ENCODE measurements at places on chromosomes 7 and 10.

DNA sequence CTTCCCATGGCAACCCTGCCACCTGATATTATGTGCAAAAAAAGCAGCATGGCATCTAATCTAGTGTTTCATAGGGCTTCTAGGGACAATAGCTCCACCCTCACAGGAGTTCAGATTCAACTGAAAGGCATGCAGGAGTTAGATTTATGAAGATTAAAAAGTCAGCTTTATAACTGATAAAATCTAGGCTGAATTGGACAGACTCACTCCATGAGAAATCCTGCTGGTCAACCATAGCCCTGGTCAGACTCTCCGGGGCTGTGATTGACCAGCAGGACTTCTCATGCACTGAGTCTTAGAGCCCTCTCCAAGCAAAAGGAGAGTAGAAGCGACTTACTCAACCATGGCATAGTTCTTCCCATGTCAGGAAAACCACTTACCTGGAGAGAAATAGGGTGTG lies 345.4 kb downstream of the NEBL start:
- DNase-seq = no peak

GRCh38 chr7:102125127-102125596 lies 161.5 kb upstream of the SH2B2 start:
- DNase-seq = peak; percentile 62

DNA sequence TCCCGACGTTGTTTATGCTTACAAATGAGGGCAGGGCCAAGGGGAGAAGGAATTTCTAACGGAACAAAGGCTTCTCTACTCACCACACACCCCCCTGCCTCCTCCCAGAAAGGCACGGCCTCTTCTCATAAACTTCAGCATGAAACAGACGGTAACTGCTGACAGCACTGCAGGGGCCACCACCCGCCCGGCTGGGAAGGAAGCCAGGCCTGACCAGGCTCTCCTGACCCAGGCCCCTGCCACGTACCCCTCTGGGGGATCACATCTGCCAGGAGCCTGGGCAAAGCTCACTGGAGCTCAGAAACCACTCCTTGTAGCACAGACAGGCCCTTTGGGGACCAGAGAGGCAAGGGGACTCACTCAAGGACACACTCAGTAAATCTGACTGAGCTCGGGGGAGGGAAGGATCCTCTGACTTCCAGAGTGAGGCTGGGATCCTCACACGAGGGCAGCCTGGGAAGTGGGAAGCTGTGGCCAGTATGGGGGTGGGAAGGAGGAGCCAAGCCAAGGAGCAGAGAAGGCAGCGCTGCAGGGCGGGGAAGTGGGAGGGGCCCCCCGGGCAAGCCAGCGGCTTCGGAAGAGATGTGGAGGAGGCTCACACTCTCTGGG lies 46.1 kb downstream of the ZCCHC24 start:
- DNase-seq = peak; percentile 79

- DNase-seq = peak; percentile 68
Observed at GRCh38 chr10:48289501-48290238, 15.2 kb upstream of the FRMPD2 start.

GRCh38 chr7:130907439-130907838 lies 173.4 kb upstream of the KLF14 start:
- no peak for DNase-seq

GRCh38 chr10:127882391-127882790 lies 10.3 kb downstream of the CLRN3 start:
- no peak for DNase-seq

DNA sequence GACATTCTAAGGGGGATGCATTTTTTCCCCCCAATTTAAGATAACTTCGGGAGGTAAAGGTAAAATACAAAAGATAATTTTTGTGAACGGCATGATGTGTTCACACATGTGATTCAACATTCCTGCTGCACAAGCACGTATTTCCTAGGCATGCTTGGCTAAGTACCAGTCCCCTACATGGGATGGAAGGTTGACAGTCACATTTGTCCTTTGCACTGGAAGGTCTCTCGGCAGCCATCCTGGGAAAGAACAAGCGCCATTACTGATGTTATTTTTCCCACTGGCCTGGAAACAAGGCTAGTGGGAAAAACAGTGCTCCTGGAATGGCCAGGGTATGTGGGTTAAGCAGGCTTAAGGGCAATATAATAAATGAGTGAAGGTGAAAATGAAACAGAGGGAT lies 276.2 kb upstream of the AOAH start:
- no peak for DNase-seq

GRCh38 chr7:123979876-123980275 lies 53.0 kb downstream of the TMEM229A start:
- no peak for DNase-seq

- DNase-seq = no peak
Observed at GRCh38 chr7:113268757-113269156, 150.4 kb upstream of the SMIM30 start.

DNA sequence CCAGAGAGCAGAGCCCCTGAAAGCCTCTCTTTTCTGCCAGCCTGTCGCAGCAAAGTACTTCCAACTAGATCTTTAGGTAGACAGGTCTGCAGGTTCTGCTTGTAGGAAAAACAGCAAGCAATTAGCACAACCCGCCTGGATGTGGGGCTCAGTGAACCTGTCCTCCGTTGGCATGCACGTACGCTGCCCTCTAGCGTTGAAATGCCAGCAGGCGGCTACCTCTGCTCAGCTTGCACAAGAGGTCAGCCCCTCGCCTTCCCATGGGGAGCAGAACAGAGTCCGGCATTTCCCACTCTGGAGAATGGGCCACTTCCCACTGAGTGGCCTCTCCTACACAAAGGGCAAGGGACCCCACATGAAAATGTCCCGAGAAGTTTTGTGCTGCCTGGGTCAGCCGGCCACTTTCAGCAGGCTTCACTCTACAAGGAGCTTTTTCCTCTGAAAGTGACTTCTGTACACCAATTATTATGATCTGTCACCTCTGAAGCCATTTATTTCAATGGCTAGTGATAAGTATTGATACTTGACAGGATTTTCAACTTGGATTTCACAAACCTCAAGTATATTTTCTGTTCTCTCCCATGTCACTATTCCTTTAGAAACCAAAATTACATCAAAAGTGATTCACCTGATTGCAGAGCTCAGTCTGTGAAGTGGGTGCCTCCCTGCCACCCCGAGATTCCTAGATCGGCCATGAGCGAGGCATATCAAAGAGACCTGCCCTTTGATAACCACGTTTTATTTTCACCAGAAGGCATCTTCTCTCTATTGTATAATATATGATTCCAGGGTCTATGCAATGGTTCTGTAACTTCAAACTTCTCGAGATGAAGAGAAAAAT lies 56.7 kb downstream of the JCAD start:
- DNase-seq = peak; percentile 84

Measured in ecto neural progenitor cell (in vitro differentiated cells).